ENCODE measurements at places on chromosomes 3 and 15. TPM values are rescaled to one million over a fixed set of nuclear protein-coding genes. Genes with fewer than 3 reads are reported as not detected.
A peak's percentile ranks its signal among the peaks of the same experiment; 100 is the strongest.

DNA sequence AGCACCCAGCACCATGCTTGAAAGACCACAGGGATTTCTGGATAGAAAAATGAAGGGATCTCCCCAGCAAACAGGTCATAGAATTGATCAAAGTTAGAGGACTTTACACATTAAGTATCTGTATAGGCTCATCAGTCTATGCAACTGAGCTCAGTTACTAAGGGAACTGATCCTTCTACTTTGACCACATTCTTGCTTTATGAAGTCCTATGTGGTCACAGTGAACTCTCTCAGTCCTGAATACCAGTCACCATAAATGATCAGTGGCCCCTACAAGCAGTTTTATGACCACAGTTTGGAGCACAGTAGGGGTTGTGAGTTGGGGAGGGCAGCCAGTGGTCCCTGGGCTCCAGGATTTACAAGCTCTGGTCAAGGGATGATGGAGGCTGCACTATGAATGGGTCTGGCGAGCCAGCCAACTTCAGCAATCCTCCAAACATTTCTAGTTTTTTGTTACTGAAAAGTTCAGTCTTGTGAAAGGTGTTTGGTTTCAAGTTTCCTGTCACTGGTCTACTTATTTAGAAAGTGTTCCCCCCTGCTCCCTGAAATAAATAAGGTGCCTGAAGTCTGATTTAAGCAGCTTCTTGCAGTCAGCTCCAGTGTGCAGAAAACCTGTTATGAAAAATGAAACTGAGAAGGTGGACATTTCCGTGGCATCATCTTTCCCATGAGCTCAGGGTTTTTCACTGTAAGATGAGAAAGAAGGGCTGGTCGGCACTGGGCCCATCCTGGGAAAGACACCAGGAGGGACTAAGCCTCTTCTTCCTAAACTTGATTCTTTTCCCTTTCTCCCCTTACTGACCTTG, 75.5 kb downstream of the DAPK2 start:
- no peak for DNase-seq

- no peak for DNase-seq
Measured at GRCh38 chr15:66165856-66166255, 87.7 kb downstream of the MEGF11 start.

The MYO5C gene
- 13.7 TPM for polyA plus RNA-seq

DNA sequence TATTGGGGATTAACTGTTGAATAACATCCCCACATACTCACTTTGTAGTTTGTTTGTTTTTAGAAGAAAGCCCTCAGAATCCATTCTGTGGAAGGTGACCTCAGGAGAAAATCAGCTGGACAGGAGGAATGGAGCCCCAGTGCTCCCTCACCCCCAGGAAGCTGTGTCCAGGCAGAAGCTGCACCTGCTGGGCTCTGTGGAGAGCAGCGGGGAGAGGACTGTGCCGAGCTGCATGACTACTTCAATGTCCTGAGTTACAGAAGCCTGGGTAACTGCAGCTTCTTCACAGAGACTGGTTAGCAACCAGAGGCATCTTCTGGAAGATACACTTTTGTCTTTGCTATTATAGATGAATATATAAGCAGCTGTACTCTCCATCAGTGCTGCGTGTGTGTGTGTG, 14.0 kb downstream of the TIGIT start:
- no peak for DNase-seq

The SETD5 gene
- polyA plus RNA-seq = 95.8 TPM

The NOX5 gene
- not detected for polyA plus RNA-seq

DNA sequence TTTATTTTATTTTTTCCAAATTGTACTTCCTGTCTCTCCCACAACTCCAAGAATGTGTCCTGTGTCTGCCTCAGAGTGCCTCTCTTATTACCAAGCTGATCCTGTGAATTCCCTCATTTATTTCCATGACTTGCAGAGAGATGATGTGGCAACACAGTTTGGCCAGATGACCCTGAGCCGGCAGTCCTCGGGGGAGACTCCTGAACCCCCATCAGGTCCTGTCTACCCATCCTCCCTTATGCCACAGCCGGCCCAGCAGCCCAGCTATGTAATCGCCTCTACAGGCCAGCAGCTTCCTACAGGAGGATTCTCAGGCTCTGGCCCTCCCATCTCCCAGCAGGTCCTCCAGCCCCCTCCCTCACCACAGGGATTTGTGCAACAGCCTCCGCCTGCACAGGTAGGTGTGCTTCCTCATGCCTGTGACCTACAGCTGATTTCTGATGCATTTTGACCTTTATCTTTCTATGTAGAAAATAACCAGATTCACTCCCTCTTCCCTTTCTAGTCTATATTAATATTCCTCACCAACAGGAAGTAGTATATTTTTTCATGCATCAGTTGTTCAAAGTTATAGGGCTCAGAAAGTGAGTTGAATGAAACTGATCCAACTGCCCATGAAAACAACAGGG, 100.0 kb downstream of the ARPP21 start:
- no peak for DNase-seq

DNA sequence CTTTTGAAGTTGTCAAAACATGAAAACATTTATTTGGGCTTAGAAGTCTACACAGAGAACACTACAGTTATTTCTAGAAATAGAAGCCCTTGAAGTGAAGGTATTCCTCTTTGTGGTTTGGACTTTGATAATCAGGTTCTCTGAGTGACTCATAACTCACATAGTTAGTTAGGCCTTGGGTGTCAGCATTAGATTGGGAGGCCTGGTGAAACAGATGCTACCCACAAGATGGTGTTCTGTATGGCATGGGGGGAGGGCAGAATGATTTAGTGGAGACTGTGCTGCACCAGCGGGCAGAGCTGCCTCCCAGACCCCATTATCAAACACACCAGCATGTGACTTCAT, 108.9 kb upstream of the ETV5 start:
- peak; percentile 76 for DNase-seq

DNA sequence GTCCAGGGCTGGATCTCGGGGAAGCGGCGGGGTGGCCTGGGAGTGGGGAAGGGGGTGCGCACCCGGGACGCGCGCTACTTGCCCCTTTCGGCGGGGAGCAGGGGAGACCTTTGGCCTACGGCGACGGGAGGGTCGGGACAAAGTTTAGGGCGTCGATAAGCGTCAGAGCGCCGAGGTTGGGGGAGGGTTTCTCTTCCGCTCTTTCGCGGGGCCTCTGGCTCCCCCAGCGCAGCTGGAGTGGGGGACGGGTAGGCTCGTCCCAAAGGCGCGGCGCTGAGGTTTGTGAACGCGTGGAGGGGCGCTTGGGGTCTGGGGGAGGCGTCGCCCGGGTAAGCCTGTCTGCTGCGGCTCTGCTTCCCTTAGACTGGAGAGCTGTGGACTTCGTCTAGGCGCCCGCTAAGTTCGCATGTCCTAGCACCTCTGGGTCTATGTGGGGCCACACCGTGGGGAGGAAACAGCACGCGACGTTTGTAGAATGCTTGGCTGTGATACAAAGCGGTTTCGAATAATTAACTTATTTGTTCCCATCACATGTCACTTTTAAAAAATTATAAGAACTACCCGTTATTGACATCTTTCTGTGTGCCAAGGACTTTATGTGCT, 527 bp downstream of the B2M start:
- no peak for DNase-seq

The SATB1 gene
- 0.14 TPM for polyA plus RNA-seq

DNA sequence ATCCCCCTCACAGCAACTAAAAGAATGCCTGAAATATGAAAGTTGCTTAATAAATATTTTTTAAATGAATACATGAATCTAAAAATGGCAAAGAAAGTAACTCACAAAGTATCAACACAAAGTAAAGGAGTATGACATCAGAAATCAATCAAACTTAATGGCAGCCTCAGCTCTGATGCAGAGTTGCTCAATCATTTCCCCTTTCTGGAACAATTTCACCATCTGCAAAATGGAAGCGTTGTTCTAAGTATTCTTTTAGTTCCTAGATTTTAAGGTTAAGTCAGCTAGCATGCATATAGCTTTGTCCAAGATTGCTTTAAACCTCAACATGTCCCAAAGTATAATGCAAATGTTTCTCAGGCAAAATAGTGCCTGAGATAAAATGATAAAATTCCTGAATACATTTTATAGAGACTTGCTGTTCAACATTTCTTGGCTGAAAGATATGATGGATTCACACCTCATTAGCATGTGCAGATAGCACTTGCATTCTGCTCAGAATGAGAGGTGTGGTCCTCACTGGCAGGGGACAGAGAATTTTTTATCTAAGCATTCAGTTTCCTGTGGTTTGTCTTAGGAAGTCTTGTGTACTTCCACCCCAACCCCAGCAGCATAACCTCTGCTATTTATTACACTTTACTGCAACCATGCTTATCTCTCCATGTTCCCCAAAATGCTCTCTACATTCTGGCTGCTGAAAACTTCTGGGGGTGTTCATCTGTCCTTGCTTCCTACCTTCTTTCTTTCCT, 429.3 kb downstream of the GRM7 start:
- no peak for DNase-seq

The ITIH4 gene
- 3.7 TPM for polyA plus RNA-seq

The FRMD4B gene
- polyA plus RNA-seq = 2.4 TPM

The CKMT1A gene
- polyA plus RNA-seq = 0.46 TPM

- DNase-seq = no peak
Measured at GRCh38 chr3:12840591-12841148, 695 bp downstream of the RPL32 start.

DNA sequence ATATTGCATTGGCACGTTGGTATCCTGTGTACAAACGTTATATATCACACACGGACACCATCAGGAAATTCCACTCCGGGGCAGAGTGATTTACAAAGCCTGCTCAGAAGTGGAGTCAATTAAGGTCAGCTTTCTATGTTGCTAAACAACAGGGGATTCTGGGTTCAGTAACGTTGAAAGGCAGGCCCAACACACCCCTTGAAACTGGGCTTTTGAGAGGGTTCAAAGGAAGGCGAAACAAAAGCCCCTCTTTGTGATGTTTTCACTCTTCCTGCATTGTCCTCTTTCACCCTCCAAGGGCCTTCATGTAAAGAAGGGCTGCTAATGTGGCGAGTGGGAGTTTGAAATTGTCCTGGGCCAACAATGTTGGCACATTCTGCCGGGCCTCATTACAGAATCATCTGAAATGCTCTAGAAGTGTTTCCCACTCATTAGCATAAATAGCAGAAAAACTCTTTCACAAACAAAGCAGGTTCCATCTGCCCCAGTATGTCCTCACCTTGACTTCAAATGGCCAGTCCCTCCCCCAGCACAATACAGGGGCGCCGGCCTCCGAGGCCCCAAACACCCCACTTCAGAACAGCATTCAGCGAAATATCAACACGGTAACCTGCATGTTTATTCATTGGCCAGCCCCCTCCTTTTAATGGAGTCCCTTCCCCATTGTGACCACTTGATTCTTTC, 76.4 kb downstream of the HES1 start:
- DNase-seq = no peak

DNA sequence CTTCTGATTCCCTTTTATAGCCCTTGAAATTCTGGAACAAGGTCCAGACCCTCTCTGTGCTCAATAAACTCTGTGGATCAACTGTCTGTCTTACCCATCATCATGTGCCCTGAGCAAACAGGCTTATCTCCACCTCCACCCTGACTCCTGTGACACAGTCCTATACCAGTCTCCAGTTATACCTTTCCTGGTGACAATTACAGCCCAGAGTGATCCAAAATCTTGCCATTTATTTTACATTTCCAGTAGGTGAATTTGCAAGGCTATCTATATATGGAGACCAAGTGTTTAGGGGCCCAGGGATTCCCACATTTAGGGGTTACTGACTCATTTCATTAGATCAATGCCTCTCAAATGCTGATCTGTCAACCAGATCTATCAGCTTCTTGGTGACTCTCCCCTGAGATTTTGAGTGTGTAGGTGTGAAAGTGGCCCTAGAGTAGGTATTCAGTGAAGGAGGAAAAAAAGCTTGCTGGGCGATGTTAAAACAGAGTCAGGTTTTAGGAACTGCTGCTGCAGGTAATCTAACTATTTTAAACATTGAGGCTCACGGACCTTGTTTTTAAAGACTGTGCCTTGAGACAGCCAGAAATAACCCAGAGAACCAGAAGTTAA, 229.6 kb upstream of the WNT5A start:
- no peak for DNase-seq

Measured in HepG2 (cell line).